SK-MEL-5 (cell line): ENCODE measurements at places on chromosomes 6 and 20. TPM values are rescaled to one million over a fixed set of nuclear protein-coding genes. Genes with fewer than 3 reads are reported as not detected.

DNA sequence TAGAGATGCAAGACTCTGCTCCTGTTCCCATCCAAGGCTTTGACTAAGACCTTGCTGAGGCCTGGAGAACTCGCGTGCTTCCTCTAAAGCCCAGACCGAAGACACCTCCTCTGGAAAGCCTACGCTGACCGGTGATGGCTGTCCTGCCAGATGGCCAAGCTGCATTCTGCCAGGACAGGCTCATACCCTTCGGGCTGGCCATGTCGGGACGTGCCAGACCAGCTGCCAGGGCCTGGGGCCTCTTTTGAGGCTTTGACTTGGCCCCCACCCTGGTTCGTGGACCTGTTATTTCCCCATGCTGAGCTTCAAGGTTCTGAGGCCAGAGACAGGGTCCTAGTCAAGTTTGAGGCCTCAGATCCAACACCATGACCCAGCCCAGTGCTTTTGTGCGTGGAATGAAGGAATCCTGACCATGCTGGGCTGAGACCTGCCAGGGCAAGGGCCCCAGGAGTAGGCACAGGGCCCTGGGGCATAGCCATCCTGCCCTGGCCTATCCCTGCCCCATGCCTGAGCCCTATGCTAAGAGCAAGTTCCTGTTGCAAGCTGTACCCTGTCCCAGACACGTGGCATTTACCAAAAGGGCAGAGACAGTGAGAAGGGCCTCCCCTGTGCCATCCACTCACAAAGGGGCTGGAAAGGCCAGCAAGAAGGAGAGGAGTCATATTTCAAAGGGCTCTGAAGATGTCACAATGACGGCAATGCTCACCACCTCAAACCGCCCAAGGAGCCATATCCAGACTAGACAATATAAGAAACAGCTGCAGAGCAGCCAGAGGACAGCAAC is 42.8 kb downstream of the MRPL14 start:
- DNase-seq, result peak; percentile 58

DNA sequence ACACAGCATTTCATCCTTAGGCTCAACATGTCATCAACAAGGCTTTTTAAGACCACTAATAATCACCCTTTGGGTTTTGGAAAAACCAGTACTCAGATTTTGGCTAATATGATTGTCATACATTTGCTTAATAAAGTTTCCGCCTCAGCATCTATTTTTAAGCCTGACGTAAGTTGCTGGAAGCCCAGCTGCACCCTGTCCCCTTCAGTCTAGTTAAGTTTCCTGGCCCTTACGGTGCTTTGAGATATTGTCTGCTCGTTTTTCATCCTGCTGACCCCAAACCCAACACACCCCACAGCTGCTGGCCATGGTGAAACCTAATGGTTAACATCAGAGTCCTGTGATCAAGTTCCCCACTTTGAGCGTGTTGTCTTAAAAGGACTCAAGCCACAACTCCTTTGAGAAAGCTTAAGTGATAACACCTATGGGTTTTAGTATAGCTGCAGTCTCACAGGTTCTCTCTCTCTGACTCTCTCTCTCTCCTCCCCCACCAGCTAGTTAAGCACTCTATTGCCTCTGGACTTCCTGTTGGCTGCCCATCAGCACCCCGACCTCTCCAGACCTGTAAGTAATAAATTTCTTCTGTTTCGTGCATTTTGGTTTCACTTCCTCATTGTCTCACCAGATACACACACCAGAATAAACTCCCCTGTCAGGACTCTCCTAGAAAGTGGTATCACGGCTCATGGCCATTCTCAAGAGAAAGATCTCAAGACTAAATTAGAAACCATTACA is 802.0 kb downstream of the C6orf118 start:
- DNase-seq, result no peak

Gene MYCT1
- total RNA-seq, result 0.11 TPM in 1 of 2 replicates, not detected in the other

DNA sequence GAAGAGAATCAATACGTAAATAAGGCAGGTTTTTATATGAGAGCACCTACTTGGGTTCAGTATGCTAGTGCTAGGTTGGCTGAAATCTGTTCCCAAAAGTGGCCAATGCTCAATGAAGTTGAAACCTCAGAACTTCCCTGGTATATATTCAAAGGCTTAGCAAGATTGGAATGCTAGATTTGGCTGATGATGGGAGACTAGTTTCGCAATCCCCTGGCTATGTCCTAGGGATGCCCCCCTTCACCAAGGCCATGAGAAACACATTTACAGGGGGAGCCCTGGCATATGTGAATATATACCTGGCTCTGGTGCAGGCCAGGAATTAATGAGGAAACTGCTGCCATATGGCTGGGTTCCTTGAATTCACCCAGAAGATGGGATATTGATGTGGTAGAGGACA is 142.4 kb upstream of the C6orf118 start:
- DNase-seq, result no peak

Gene BTBD9
- 10.3 and 11.9 TPM in 2 replicates for total RNA-seq

- no peak for DNase-seq
Observed at GRCh38 chr6:142152746-142153145, 5.7 kb downstream of the VTA1 start.

- no peak for DNase-seq
Observed at GRCh38 chr6:20919677-20920385, 385.6 kb downstream of the CDKAL1 start.

Gene MTFR2
- total RNA-seq, result 2.7 and 5.4 TPM in 2 replicates

GRCh38 chr6:44224965-44225305 is 1.5 kb downstream of the SLC29A1 start:
- DNase-seq, result no peak

GRCh38 chr20:23366384-23366783 is 4.4 kb downstream of the GZF1 start:
- peak; percentile 33 for DNase-seq

DNA sequence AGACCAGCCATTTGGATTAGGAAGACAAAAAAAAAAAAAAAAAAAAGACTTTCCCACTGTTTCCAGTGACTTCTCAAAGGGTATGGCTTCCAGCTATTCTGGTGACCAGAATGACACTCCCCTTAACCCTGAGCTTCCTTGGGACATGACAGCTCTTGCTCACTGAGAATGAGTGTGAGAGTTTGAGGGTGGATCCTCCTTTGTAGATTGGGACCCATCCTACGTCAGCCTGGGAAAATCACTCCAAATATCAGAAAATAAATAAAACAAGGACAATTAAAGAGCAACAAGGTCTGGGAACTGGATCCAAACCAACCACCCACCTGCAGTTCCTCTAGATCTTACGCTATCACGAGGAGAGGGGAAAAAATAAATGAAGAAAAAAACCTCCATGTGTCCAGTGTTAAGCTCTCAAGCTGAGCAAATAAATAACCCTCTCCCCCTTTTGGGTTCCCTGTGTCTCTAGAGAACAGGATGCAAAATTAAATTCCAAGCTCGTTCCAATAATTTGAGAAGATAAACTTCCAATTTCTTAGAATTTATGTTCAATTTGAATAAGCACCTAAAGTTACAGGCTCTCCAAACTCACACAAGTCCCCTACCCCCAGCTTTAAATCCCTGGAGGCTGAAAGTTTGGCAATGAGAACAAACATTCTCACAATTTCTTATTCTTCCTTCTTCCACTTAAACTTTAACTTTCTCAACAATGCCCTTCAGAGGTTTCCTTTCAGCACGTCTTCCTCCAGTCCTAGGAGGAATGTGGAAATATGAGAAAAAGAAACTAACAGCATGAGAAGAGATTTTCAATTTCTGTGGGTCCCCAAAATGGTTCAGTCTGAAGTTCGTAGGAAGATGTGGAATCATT is 170.2 kb downstream of the MTFR2 start:
- no peak for DNase-seq

DNA sequence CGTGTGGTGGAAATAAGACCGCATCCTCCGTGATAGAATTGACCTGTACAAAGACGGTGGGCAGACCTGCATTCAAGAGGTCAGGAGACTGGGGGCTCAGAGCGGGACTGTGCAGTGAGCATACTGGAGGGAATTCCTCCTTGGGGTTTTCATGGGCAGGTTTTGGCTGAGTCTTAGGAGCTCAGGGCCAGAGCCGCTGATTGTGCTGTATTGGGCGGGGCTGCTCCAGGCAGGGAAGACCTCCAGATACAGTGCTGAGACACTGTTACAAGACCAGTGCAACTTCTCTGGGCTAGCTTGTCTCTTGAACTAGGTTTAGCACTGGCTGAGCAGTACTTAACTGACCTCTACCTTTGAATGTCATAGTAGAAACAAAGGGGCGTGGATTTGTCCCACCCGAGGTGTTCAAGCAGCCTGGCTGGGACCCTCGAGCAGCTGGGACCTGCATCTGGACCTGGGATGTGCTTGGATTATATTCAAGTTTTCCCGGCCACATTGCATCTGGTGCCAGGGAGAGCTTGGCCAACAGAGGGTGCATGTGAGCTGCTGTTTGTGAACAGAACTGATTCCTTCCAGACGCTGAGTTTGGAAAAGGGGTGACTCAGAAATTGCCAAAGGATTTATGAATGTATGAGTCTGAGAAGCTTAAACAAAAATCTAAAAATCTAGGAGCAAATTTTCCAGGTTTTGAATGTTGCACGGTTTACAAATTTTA is 33.4 kb upstream of the SLC22A1 start:
- DNase-seq, result peak; percentile 55

DNA sequence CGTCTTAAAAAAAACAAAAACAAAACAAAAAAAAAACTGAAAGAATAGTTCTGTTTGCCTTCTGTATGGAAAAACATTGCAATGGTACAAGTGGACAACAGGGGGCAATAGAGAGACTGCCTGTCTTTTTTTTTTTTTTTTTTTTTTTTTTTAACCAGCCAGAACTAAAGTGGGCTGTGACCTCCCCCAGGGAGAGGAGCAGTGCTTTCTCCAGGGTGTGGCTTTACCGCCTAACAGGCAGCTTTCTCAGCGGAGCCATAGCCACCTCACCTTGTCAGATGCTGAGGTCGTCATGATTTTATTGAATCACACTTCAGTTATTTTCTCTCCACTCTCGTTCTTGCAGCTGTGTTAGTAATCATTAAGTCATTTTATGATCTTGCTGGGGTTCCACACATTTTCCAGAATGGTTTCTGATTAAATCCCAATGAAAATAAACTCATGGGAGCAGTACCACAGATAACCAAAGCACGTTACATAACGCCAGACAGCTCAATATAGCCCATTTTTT is 78.4 kb downstream of the GMPR start:
- DNase-seq, result peak; percentile 88

Gene RAB44
- not detected in 2 replicates for total RNA-seq

GRCh38 chr6:28953585-28954258 is 29.9 kb upstream of the TRIM27 start:
- peak; percentile 45 for DNase-seq

DNA sequence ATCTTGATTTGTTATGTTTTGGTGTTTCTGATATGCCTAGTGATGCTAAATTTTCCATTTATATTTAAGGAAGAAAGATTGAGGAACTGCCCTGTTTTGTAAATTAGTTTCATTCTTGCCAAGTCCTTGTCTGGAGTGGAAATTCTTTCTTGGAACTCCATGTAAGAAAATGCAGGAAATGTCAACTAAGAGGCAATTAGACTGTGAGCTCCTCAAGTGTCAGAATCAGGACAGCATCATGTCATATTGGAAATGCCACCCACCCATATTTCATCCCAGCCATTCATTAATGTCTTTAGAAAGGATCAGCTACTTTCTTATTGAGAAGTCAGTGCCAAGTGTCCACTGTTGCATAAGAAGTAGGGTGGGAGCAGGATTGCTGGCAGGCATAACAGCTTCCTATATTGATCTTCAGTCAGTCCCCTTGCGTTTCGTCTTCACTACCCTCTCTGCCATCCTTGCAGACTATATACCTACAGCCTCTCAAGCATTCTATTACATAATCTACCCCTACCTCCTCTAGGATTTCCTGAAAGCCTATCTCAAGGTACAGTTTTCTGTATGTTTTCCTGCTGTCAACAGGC is 42.4 kb downstream of the HAO1 start:
- DNase-seq, result no peak

GRCh38 chr6:166598441-166599138 is 12.1 kb upstream of the RAMACL start:
- DNase-seq, result peak; percentile 60

Gene IL17A
- not detected in 2 replicates for total RNA-seq

GRCh38 chr6:15062516-15063252 is 183.2 kb upstream of the JARID2 start:
- peak; percentile 52 for DNase-seq

Gene TP53TG5
- total RNA-seq, result not detected in 2 replicates

Gene BEND3
- total RNA-seq, result 3.1 TPM in 2 replicates

DNA sequence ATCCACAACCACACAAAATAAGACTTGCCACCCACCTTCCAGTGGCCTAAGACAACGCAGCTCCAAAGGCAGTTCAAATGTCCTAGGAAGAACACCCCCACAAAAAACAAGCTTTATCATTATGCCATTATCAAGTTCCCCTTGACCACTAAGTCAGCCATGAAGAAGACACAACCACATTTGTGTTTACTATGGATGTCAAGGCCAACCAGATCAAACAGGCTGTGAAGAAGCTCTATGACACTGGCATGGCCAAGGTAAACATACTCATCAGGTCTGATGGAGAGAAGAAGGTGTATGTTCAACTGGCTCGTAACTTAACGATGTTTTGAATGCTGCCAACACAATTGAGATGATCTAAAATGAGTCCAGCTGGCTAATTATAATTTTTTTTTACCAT is 26.1 kb downstream of the SEC63 start:
- DNase-seq, result no peak

Gene C20orf144
- total RNA-seq, result not detected in 2 replicates

DNA sequence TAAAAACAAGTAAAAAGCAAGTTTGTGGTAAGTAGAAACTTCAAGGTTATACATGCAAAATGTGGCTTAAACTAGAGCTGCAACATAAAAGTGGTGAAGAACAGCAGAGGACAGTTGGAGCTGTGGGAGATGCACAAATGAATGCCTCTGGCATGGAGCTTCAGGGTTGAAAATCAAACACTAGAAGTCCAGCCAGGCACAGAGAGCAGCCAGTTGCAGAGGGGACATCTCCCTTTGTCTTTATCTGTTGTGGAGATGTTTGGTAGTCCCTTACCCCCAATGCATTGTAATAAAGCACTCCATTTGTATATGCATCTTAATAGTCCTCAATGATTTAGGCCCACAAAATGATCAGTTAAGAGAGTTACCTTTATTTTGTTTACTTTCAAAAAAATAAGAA is 73.1 kb upstream of the C20orf144 start:
- no peak for DNase-seq

- no peak for DNase-seq
Observed at GRCh38 chr6:145569140-145569539, 166.2 kb downstream of the EPM2A start.
